ENCODE measurements at places on chromosomes 1 and 21. TPM values are rescaled to one million over a fixed set of nuclear protein-coding genes. Genes with fewer than 3 reads are reported as not detected.

TSEN15 gene
- total RNA-seq = 29.9 TPM

CAMK2N1 gene
- total RNA-seq = 24.1 TPM

COL18A1 gene
- total RNA-seq = 278 TPM

RNU11 gene
- not detected for total RNA-seq

PKNOX1 gene
- total RNA-seq = 27.4 TPM

HES3 gene
- total RNA-seq = not detected

PLOD1 gene
- total RNA-seq = 96.3 TPM

GPR52 gene
- total RNA-seq = 3.4 TPM

CLCA4 gene
- not detected for total RNA-seq

OR2L8 gene
- total RNA-seq = not detected

HAO2 gene
- 30.5 TPM for total RNA-seq

TFAP2E gene
- 0.82 TPM for total RNA-seq

IL19 gene
- total RNA-seq = 0.70 TPM

AMY1B gene
- total RNA-seq = not detected

VHLL gene
- total RNA-seq = not detected

IFT25 gene
- 29.0 TPM for total RNA-seq

WNT2B gene
- total RNA-seq = 8.5 TPM

SIM2 gene
- 20.5 TPM for total RNA-seq

S100A8 gene
- 89.2 TPM for total RNA-seq

KRTAP13-2 gene
- not detected for total RNA-seq

HCN3 gene
- total RNA-seq = 4.6 TPM

MATN1 gene
- total RNA-seq = 0.47 TPM

CALML6 gene
- total RNA-seq = 33.0 TPM

RPTN gene
- not detected for total RNA-seq

ZMYND12 gene
- total RNA-seq = 3.5 TPM

SPATA46 gene
- not detected for total RNA-seq

GNG4 gene
- total RNA-seq = 2.6 TPM

B3GALT2 gene
- total RNA-seq = 8.8 TPM

KCNK2 gene
- 1.9 TPM for total RNA-seq

KRTAP6-3 gene
- total RNA-seq = not detected
